Lower lobe of right lung (tissue), 2 donors: ENCODE measurements at places on chromosomes 6 and 20.

GRCh38 chr20:32004963-32005362 lies 5.3 kb upstream of the CCM2L start:
- no peak for DNase-seq

DNA sequence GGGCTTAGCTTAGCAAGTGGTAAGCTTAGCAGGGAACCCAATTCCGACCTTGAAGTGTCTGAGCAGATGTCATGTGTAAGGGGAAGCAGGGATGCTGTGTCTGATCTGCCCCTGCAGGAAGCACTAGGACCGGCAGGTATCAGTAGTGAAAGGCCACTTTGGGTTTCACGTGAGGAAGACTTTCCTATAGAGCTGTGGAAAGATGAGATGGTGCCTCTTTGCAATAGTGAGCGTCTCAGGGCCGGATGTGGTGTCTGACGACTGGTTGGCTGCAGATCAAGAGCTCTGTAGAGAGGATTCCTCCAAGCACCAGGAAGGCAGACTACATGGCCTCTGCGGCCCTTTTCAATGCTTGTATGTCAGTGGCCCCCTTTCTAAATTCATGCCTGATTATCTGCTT lies 98.3 kb downstream of the TIAM2 start:
- DNase-seq, result no peak

DNA sequence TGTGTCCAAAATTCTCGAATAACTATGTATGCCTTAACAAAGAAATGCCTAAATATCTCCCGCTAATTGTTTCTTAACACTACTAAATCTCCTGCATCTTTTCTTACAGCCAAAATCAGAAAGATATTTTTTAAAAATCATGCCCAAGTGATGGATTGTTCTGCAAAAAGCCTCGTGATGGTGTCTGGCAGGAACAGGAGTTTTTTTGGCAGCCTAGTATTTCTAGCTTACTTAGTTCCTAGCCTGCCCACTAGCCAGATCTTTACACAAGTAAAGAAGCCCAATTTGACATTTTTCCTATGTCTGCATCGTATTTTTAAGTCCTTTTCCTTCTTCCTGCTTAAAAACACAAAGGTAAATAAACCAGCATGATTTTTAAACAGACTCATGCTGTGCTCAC lies 31.5 kb downstream of the SLC2A12 start:
- DNase-seq, result no peak

GRCh38 chr20:18728165-18728869 lies 85.3 kb upstream of the SCP2D1 start:
- DNase-seq, result no peak

DNA sequence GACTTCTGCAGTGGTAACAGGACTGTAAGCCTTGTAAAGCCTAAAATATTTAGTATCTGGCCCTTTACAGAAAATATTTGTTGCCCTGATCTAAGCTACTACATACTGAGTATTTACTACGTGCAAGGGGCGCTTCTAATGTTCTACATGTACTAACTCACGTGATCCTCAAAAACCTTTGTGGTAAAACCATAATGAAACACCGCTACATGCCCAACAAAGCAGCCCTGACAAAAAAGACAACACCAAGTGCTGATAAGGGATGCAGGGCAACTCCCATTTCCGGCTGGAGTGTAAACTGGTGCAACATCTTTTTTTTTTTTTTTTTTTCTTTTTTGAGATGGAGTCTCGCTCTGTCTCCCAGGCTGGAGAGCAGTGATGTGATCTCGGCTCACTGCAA lies 85.0 kb downstream of the SULF2 start:
- DNase-seq, result no peak
